Osteoblast (primary cell): ENCODE measurements at places on chromosomes 16 and 17. TPM values are rescaled to one million over a fixed set of nuclear protein-coding genes. Genes with fewer than 3 reads are reported as not detected.

MT1H gene
- total RNA-seq: not detected in 2 replicates

OR4D1 gene
- not detected in 2 replicates for total RNA-seq

NR1D1 gene
- total RNA-seq: 5.1 and 7.1 TPM in 2 replicates

GRCh38 chr16:68451676-68452075 lies 3.4 kb upstream of the SMPD3 start:
- H3K4me1 ChIP-seq: peaks cover 26% of the 10 kb centered on the region
- H3K36me3 ChIP-seq: no peaks in the 10 kb centered on the region
- H3K4me3 ChIP-seq: no peak overlapping the region

CLN3 gene
- 27.9 and 28.0 TPM in 2 replicates for total RNA-seq

- peak; percentile 98 for DNase-seq
- no peaks in the 10 kb centered on the region for H3K36me3 ChIP-seq
- H3K27ac ChIP-seq: peak overlapping the region; percentile 55
- H3K4me1 ChIP-seq: peaks cover 32% of the 10 kb centered on the region
- H3K4me3 ChIP-seq: no peak overlapping the region
- no peaks in the 10 kb centered on the region for H3K27me3 ChIP-seq
These were observed 15.9 kb downstream of the B9D1 start for GRCh38 chr17:19346351-19347255.

GRCh38 chr16:65373097-65373496 lies 251.2 kb upstream of the CDH11 start:
- H3K27ac ChIP-seq: no peak overlapping the region
- no peak for DNase-seq
- no peak overlapping the region for H3K4me3 ChIP-seq
- H3K27me3 ChIP-seq: no peaks in the 10 kb centered on the region

GRCh38 chr16:56617212-56618085 lies 8.1 kb upstream of the MT1E start:
- H3K4me3 ChIP-seq: peak overlapping the region; percentile 69
- no peaks in the 10 kb centered on the region for H3K27me3 ChIP-seq
- peaks cover 31% of the 10 kb centered on the region for H3K4me1 ChIP-seq
- H3K36me3 ChIP-seq: no peaks in the 10 kb centered on the region
- DNase-seq: peak; percentile 88
- H3K27ac ChIP-seq: peak overlapping the region; percentile 56

TM4SF5 gene
- not detected in 2 replicates for total RNA-seq

GRCh38 chr16:30184096-30184890 lies 891 bp downstream of the CORO1A start:
- H3K4me1 ChIP-seq: no peaks in the 10 kb centered on the region
- H3K27ac ChIP-seq: no peak overlapping the region

ACD gene
- total RNA-seq: 16.5 and 18.8 TPM in 2 replicates

GRCh38 chr16:30820952-30821421 lies 34.0 kb upstream of the ZNF629 start:
- DNase-seq: no peak
- no peak overlapping the region for H3K4me3 ChIP-seq
- no peaks in the 10 kb centered on the region for H3K4me1 ChIP-seq
- no peaks in the 10 kb centered on the region for H3K36me3 ChIP-seq
- H3K27me3 ChIP-seq: no peaks in the 10 kb centered on the region
- H3K27ac ChIP-seq: no peak overlapping the region

UTS2R gene
- not detected in 2 replicates for total RNA-seq

HSD11B2 gene
- not detected in 2 replicates for total RNA-seq

DNA sequence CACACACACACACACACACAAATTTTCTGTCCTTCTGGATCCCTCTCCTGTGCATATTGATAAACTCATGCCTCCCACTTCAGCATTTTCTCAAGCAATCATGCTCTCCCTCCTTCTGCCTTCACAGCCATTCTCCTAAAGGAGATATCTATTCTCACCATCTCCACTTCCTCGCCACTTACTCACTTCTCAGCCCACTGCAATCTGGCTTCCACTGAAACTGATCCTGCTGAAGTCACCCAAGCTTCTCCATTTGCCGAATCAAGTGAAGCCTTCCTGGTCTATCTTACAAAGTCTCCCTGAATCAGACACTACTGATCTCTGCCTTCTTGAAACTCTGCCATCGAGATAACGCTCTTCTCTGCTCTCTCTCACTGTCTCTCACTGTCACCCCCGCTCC lies 54.0 kb upstream of the GNAO1 start:
- no peaks in the 10 kb centered on the region for H3K4me1 ChIP-seq
- no peaks in the 10 kb centered on the region for H3K36me3 ChIP-seq
- H3K27ac ChIP-seq: no peak overlapping the region
- no peaks in the 10 kb centered on the region for H3K27me3 ChIP-seq
- H3K4me3 ChIP-seq: no peak overlapping the region
- no peak for DNase-seq

DNA sequence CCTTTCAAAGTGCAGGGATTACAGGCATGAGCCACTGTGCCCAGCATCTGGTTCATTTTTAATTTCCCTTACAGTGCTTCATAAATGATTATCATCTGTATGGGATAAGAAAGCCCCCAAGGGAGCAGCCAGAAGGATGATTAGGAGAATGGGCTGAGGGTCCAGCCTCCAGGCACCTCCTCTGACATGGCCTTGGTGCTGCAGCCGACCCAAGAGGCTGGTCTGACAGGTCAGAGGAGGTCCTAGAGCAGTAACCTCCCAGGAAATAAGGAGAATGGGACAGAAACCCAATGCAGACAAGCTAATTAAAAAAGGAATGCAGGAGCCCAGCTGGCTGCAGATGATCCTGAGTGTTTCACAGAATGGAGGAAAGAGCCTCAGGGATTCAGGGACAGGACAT lies 29.0 kb downstream of the MRC2 start:
- H3K36me3 ChIP-seq: peaks cover 28% of the 10 kb centered on the region
- DNase-seq: peak; percentile 72
- no peaks in the 10 kb centered on the region for H3K27me3 ChIP-seq
- peaks cover 33% of the 10 kb centered on the region for H3K4me1 ChIP-seq
- peak overlapping the region; percentile 7 for H3K27ac ChIP-seq

TRPV3 gene
- 0.29 and 0.36 TPM in 2 replicates for total RNA-seq

CHST5 gene
- total RNA-seq: under 0.01 TPM in 1 of 2 replicates, not detected in the other

- H3K4me3 ChIP-seq: no peak overlapping the region
- H3K36me3 ChIP-seq: peaks cover 10% of the 10 kb centered on the region
These were observed 38.4 kb downstream of the BPTF start for GRCh38 chr17:67863624-67864247.

CDK12 gene
- total RNA-seq: 36.6 and 40.4 TPM in 2 replicates

DNA sequence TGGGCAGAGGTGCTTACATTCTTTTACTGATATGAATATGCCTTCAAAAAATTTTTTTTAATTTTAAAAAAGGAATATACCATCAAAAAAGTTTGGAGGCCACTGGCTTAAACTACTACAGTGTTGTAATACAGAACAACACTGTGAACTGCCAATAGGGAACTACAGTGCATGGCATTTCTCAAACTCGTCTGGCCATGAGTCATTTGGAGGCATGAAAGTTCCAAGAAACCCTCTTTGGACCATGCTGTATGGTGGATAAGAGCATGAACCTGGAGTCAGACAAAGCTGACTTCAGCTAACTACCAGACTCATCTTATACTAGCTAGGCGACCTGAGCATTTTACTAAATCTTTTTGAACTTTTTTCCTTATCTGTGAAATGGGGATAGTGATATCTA lies 9.2 kb upstream of the NF1 start:
- H3K27ac ChIP-seq: no peak overlapping the region
- peak; percentile 91 for DNase-seq
- H3K4me3 ChIP-seq: no peak overlapping the region
- H3K4me1 ChIP-seq: no peaks in the 10 kb centered on the region

SHBG gene
- total RNA-seq: 0.36 and 0.88 TPM in 2 replicates

DNA sequence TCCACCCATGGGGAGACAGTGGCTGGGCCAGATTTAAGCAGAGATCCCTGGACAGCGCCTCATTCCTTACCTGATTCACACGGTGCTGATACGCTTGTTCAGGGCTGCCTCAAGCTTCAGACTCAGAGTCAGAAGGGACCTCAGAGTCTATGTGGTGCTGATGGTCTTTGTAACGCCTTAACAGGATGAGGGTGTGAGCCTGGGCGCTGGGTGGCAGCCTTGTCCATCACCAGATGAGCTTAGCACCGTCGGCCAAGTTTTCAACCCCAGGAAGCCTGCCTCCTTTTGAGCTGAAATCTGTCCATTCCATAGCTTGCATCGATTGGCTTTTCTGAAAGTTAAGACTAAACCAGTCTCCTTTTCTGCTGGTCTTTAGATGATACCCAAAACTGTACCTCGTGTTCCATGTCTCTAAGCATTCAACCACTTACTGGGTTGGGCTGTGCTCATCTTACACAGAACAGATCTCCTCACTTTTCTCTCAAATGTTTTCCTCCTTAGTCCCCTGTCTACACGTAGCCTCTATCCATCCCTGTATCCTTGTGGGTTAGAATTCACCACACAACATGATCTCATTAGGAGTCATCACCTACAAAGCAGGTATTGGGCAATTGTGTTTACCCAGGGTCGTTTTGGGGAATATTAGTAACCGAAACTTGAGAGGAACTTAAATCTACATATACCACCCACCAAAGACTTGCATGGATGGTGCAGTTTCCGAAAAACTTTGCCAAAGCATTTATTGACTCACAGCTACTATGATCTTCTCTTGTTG lies 573.4 kb downstream of the CDH13 start:
- H3K36me3 ChIP-seq: no peaks in the 10 kb centered on the region
- no peaks in the 10 kb centered on the region for H3K27me3 ChIP-seq
- H3K27ac ChIP-seq: no peak overlapping the region
- no peak overlapping the region for H3K4me3 ChIP-seq

DNA sequence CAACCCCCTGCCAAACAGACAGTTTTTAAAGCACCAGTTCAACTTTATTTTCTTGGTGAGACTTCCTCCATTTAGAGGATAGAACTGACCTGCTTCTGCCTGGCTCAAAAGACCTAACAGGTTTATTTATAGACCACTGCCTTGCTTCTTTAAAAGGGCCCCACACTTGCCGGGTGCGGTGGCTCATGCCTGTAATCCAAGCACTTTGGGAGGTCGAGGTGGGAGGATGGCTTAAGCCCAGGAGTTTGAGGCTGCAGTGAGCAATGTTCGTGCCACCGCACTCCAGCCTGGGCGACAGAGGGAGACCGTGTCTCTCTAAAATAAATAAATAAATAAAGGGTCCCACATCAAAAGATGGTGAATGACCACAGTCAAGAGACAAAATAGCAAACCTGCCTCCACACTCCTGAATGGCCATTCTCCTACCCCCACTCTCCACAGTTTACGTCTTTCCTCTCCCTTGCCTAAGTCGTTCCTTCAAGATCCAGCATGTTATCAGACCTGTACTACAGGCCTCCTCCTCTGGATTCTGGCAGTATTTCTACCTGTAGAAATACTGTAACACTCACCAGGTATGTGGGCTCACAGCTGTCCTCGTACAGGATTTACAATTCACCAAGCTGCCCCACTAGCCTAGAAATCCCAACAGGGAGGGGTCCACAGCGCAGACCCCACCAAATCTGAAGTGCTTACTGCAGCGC lies 95.6 kb downstream of the SMG6 start:
- no peak overlapping the region for H3K4me3 ChIP-seq
- peak; percentile 26 for DNase-seq
- no peak overlapping the region for H3K27ac ChIP-seq
